Stimulated activated CD4-positive, alpha-beta T cell treated with anti-CD3 and anti-CD28 coated beads, Interleukin-4, amount 100 ng/mL, for 1 hour (primary cell): ENCODE measurements at places on chromosomes 4 and X.

- DNase-seq = peak; percentile 45
Measured at GRCh38 chrX:135596495-135596894, 76.0 kb downstream of the INTS6L start.

- no peak for DNase-seq
Measured at GRCh38 chr4:123381996-123382395, 14.6 kb upstream of the SPRY1 start.

DNA sequence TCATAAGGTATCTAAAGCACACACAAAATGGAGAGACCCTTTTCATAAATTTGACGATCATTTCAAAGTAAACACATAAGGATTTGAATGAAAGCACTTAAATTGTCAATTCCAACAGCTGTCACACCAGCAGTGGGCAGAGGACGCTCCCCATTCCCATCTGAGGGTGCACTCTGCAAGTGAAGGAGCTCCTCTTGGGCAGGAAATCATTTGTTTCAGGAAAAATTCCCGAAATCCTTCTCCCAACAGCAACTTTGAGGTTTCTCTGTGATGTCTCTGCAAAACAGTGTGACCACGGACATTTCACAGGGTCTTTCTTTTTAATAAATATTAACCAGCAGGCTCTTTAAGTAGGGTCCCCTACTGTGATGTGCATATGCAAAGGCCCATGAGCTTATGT, 111.0 kb downstream of the EPHA5 start:
- DNase-seq = no peak

- no peak for DNase-seq
Measured at GRCh38 chrX:94058728-94059382, 384.8 kb downstream of the FAM133A start.

DNA sequence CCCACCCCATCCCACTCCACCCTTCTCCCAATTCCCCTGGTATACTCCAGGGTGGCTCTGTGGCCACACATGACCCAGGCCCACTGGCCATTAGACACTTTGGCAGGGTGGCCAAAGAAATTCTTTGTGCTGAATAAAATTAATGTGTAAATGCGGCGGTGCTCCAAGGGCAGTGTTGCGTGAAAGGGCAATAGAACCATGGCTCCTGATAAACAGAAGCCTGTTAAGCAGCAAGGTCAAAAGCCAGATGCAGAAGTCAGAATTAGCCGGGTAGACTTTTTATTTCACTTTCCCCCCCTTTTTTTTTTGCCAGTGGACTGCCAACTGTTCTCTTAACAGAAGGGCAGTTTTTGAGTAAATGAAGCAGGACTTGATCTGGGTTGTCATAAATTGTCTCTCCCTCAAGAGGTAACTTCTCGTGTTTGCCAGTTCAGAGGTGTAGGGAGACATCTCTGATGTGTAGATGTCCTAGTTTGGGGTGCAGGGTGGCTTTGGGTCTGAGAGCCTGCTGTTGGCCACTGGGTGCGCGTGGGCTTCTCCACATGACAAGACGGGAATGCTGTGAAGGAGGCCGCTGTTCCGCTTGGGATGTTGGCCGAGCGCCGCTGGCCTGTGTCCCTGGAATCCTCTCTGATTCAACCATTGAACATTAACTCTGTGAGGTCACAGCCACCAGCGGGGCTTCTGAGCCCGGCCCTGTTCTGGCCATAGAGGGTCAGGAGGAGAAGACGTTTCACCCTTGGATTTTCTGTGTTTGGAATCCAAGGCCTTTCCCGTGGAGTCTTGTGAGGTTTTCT, 139.5 kb downstream of the TBL1X start:
- DNase-seq = no peak

DNA sequence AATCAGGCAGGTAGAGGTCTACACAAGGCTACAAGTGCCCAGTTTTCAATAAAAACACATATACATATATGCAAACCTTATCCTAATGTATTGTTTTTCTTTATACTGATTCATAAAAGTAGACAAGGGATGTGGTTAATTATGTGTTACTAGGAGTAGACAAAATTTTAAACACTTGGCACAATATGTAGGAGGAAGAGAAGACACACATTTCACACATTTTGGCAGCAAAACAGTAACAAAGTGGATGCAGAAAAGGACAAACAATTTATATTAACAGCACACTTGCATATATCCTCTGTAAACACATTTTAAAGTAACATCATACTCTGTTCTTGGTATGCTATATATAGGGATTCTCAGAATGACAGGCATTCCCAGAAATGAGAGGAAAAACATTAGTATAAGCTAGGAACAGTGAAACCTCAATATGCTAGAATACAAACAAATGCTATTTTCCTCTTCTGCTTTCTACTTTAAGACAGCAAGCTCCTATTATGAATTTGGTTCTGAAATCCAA, 63.8 kb downstream of the GPRIN3 start:
- no peak for DNase-seq

- no peak for DNase-seq
Measured at GRCh38 chr4:41939016-41939626, 3.9 kb downstream of the TMEM33 start.

GRCh38 chr4:183801457-183802165, 103.5 kb upstream of the STOX2 start:
- DNase-seq = no peak

GRCh38 chr4:82773057-82773456, 25.5 kb downstream of the SCD5 start:
- no peak for DNase-seq

DNA sequence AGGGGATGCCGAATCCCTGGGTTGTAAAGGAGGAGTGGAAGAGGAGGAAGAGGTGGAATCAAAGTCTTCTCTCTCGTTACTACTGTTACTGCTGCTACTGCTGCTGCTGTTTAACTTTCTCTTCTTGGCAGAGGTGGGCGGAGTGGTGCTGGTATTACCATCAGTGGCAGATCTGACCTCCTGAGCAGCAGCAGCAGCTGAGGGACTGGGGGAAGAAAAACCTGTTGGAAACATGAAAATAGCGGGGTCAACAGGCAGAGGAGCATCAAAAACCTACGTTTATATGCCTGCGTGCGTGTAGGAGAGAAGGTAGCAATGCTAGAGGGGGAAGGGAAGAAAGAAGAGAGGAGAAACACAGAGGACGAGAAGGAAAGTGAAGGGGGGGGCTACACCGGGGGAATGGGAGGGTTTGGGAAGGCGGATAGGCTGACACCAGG, 339 bp downstream of the CUL4B start:
- peak; percentile 21 for DNase-seq

DNA sequence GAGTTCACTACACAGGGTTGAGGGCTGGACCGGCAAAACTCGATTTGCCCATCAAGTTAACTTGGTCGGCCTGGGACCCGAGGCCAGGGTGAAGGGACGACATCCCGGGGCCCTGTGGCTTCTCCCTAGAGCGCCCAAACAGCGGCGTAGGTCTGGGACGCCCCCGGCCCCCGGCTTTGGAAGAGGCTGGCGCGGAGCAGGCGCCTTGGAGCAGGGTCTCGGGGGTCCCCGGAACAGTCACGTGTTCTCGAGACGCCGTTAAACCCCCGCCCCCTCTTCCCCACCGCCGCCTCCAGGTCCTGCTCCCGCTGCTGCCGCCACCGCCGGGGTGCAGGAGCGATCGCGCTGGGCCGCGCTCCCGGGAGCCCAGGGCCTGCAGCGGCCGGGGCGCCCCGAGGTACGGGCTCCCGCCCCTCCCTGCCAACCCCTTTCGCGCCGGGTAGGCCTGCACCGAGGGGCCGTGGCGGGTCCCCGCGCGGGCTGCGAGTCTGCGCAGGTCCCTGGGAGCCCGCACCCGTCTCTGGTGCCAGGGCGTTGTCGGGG, at the start of gene NPY5R:
NPY5R (plus strand) TSS at position 289 of the 543 bp plus-strand sequence. CDS start 6,382 bp downstream, outside the sequence.
- DNase-seq = no peak

DNA sequence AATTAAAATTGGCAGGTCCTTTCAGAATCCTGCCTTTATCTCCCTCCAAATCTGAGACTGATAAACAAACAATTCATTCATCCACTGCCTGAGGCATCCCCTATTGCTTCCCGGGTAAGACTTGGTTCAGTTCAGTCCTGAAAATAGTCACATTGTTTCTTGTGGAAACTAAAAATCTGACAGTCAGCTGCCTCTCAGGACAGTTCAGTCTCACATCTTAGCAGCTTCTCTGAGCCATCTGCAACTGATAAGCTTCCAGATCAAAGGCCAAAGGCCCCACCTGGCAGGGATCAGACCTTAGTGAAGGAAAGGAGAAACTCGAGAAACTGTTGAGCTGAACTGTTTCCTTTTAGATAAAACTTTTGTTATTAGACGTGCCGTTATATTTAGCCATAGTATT, 264.5 kb downstream of the IL15 start:
- no peak for DNase-seq

- DNase-seq = no peak
Measured at GRCh38 chr4:41611881-41612871, 74.2 kb downstream of the LIMCH1 start.

DNA sequence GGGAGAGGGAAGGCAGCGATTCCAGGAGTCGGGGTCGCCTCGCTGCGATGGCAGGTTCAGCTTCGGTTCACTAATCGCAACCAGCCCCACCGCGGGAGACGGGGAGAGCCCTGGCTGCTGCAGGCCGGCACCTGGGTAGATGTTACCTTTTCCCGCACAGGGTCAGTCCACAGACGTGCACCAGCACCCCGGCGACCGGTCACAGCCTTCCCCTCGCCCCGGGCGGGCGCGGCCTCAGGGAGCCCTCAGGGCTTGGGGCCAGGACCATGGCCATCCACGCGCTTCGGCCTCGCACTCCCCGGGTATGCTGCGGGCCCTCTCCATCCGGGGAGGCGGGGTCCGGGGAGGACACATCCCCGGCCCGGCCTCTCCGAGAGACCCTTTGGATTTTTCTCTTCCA, 26.1 kb upstream of the EXOC1L start:
- DNase-seq = no peak

DNA sequence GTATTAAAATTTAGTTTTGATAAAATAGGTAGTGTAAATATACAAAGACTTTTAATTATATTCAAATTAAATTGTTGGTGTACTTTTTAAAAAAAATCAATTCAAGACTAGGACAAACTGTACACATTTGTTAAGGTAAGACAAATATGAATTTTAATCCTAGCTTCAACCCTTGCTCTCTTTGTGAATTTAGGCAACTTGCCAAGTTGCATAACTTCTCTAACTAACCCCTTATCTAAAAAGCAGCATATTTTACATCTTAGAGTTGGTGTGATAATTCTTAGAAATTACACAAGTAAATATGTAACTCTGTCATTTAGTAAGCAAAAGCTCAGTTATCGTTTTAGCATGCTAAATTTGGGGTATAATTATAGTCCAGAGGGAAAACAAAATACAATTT, 78.1 kb upstream of the FSTL5 start:
- DNase-seq = no peak

GRCh38 chr4:188399834-188400233, 260.6 kb downstream of the TRIML1 start:
- DNase-seq = no peak

DNA sequence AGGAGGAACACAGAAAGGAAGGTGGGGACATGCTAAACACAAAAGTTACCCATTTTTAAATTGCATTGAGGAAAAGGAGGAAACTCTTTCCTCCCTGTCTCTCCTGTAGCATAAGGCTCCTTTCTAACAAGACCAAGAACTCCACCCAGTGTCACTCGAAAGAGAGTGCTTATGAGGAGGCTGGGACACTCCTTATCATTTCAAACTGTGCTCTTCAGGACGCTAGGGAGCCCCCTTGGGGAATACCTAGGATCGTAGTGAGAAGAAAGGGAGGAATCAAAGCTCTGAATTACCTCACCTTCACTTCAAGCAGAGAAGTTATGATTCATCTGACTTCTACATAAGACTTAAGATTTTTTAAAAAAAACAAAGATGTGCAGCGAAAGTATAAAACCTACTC, 65.5 kb downstream of the F9 start:
- no peak for DNase-seq

GRCh38 chr4:155999725-156000124, 46.1 kb upstream of the CTSO start:
- DNase-seq = no peak

GRCh38 chrX:12949927-12950656, 24.8 kb upstream of the TMSB4X start:
- peak; percentile 75 for DNase-seq

DNA sequence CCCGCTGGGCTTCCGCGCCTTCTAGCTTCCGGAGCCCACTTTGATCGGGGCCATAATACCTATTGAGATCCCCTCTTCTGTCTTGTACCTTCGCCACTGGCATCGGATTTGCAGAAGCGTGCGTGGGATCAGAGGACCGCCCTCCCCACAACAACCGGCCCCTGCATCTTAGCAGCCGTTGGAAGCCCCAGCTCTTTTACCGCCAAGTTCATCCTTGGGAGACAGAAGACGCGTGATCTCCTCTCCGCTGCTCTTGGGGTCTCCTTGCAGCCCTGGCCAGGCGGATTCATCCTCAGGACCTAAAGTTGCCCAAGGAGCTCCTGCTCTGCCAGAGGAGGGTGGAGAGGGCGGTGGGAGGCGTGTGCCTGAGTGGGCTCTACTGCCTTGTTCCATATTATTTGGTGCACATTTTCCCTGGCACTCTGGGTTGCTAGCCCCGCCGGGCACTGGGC, 1.6 kb downstream of the SLIT2 start:
- DNase-seq = no peak
